Brain microvascular endothelial cell (primary cell): ENCODE measurements at places on chromosomes 2 and 18.
A peak's percentile ranks its signal among the peaks of the same experiment; 100 is the strongest.

- DNase-seq = no peak
These were observed 77.8 kb downstream of the SOCS6 start for GRCh38 chr18:70366670-70367069.

DNA sequence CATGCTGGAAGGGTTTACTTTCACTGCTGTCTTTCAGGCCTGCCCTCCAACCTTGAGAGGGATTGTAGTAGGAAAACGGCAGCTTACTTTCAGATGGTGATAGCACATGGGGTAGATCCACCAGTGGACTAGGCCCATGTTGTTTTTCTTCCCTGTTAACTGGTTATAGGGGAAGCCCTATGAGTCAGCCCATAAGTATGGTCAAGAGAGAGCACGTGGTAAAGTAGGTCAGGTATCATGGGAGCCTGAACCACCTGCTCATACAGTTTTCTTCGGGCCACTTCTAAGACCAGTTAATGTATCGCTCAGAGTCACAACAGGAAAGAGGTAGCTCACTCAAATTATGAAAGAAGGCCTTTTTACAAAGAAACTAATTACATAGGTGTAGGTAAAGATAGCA, 33.0 kb downstream of the PDK1 start:
- DNase-seq = peak; percentile 9

DNA sequence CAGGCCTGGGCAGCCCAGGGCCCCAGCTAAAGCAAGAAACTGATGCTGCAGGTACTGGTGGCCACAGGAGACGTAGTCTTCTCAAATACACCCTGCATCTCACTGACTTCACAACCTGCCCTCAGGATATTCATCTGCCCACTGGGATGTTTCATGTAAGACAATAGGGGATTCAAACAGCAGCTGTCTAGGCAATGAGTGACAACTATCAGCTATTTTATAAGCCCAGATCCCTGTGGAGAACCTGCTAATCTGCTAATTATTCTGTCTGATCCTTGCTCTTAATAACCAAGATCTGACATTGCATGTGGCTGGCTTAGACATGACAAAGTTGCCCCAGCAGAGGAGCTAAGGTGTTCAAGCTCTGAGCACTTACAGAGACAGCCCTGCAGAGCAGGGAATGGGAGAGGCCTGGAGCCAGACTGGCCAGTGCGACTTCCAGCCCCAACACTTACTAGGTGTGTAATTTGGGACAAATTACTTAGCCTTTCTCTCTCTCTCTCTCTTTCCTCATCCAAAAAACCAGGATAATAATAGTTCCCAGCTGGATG, 28.6 kb downstream of the SIGLEC15 start:
- DNase-seq = no peak

DNA sequence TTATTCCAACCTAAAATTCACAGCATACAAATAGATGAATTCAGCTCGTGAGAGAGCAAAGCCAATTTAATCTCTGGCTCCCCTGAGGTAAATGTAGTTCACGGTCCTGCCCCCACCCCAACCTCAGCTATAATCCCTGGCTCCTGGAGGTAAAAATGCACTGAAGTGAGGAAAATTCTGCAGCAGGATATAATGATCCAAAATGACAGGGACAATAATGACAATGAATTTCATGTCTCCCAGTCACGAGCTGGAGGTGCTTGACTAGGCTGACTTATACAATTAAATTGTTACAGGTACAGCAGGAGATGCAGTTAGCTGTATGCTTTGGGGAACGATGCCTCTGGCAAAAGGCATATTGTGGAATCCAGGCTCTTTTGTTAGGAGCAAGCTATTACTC, 82.0 kb downstream of the GPD2 start:
- no peak for DNase-seq

GRCh38 chr2:150167711-150168110, 319.8 kb downstream of the RND3 start:
- DNase-seq = peak; percentile 74

DNA sequence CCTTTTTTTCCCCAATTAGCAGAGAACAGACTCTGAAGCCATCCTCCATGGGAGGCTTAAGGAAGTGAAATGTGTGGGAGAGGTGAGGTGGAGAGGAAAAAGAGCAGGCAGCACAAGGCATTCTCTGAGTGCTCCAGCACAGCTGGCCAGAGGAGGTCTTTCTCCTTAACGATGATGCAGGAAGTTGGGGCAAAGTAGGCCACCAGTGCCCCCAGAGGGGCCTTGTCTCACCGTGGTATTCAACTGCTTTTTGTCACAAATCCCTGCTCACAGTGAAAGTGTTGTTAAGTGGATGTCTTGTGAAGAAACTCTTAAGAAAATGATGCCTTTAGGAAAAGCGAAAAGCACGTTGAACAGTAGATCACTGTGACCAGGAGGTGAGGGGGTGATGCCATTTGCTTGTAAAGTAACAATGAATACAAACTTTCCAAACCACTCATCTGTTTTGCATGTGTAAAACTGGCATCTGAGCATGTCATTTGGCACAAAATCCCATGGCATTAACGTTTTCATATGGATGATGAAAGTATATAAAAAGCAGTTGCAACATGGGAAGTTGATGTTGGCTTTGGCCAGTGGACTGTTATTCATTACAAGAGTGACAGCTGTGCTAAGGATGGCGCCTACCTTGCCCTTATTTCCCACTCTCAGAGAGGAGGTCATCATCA, 49.2 kb upstream of the CDC42EP3 start:
- no peak for DNase-seq

GRCh38 chr18:5979971-5980457, 84.7 kb upstream of the TMEM200C start:
- no peak for DNase-seq

DNA sequence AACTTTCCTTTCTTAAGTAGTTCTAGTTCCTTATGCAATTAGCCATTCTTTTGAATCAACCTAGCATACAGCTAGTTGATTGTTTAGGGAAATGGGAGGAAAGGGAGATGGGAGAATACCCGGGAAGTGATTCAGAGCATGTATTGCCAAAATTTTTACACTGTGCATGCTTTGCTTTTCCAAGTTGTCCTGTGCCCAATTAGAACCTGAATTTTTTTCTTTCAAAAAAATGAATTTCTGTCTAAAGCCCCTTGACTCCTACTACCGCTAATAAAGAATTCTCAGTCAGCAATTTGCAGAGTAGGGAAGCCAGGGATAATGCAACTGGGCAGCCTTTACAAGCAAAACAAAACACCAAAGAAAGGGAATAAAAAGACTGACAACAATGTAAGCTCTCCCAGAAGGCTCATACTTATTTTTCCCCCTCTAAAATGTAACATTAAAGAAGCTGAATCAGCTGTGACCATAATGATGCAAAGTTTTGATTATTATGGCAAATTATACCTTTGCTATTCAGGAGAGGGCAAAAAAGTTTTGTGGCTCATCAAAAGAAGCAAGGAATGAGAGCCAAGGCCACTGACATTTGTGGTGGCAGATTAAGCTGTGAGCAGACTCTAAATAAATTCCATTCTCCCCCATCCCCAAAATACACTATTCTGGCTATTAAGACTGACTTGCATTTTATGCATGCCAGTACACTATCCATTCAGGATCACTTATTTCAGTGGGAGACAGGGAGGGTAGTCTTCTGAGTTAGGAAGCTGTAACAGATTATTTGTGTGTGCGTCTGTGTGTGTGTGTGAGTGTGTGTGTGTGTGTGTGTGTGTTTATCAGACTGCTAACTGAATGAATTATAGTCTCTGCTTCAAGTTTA, 174.3 kb downstream of the ERBB4 start:
- no peak for DNase-seq

DNA sequence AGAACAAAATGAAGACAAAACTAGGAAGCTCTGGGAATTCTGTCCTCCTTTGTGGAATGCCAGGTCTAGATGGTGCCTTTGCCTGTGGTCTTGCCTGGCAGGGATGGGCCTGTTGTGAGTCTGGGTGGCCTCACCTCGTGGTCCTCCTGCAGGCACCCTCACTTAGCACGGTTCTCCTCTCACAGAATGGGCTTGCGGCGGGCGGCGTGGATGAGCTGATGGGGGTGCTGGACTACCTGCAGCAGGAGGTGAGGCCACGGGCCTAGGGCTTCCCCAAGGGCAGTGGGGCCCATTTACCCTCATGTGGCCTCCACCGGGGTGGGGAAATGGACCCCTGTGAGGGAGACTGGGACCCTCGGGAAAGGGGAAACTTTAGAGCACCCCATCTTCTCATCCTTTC, 42.3 kb downstream of the PLB1 start:
- no peak for DNase-seq

GRCh38 chr2:86275384-86275799, 62.0 kb downstream of the REEP1 start:
- DNase-seq = no peak

DNA sequence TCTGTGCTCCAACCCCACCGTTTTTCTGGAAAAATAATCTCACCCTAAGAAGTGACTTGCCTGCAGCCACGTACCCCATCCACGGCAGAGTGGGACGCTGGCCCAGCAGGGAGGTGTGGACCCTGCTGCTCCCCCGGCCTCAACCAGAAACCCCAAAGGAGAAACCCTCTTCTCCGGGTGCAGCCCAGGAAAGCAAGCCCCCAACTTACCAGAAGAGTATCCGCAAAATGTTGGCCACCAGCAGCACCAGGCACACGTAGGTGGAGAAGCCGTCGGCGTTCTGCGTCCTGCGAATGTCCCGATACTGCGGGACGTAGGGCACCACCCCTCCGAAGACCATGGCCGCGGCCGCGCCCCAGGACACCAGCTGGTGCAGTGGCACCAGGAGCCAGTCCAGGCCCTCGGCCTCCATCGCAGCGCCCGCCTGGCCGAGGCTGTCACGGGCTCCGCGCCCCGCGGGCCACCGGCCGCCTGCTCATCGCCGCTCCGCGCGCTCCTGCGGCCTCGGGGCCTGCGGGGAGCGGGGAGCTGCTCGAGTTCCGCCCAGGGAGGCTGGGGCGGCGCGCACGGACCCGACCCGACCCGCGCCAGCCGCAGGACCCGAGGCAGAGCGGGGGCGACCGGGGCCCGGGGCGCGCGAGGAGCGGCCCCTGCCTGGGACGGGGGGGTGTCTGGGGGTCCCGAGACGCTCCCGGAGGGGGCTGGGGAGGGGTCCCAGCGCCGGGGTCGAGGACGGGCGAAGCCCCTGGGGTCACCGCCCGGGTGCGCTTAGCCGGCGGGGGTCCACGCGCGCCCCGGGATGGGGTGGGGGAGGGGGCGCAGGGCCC, 725 bp downstream of the SLC66A2 start:
- DNase-seq = no peak

DNA sequence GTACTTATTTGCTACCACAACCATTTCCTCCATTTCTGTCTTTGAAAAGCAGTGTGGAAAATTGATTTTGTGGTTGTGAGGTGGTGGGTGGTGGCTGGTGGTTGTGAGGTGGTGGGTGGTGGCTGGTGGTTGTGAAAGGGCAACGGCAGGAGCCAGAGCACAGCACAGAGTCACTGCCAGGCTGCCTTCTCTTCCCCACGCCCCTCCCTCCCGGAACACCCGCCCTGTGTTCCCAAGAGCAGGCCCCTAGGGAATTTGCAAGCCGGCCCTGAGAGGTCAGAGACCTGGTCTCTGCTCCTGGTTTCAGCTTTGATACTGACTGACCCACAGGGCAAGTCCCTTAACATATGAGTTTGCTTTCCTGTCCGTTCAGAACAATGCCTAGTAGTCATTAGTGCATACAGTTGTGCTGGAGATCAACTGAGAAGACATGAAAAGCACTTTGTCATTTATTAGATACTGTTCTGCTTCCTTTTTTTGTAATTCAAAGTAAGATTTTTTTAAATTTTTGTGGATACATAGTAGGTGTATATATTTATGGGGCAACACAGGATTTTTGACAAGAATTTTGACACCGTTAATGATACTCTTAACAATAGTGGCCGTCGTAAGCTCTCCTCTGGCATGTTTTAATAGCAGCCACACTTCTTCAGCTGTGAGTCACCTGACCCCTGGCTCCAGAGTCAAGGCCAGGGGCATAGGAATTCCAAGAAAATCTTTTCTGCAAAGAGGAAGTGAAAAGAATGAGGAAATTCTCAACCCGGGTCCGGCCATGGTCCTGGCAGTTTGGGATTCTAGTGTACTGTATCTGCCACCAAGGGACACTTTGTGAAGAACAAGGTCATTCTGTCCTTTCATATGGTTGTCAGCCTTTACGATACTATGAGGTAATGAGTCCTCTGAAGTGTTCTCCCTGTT, 53.2 kb downstream of the ITGA6 start:
- peak; percentile 12 for DNase-seq

DNA sequence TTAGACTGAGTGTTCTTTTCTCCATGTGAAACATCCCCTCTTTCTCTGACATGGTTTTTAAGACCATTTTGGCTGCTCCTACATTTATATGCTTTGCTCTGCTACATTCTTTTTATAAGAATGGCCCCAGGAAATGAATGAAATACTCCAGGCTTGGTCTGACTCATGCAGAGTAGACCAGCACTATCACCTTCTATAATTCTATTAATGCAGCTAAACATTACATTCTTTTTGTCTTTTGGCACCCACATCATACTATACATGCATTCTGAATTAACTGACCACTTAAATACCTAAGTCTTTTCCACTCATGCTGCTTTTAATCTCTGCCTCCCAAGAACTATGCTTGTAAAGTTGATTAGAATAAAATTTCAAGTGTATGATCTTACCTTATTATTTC, 94.1 kb downstream of the AAK1 start:
- peak; percentile 40 for DNase-seq

DNA sequence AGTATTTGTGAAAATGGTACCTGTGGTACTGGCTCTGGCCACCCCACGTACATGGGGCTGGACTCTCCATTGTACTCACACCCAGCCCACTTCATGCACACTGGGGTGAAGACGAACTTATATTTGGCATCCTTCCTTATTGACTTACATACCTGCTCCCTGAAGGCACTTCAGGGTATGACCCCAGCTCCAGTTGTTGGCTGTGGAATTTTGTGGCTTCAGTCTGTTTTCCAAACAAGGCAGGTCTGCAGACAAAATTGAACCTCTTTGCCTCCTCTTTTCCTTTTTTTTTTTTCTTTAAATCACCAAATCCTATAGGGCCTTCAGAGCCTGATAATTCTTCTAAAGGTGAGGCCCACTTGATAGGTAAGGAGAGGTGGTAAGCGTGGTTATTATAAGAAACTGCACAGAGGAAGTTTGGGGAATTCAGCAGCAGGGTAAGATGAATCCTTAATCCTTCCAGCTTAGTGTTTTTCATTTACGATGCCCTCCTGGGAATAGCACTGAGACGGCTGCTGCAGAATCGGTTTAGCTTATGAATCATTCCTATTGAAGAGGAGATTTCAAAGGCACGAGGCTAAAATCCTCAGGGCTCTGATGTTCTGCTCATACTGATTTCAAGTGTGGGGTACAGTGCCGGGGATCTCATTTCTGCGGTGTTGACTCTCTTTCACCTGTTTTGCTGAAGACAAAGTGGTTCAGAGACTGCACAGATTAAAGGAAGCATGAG, 55.2 kb downstream of the KIF5C start:
- peak; percentile 2 for DNase-seq
